Activated naive CD4-positive, alpha-beta T cell treated with anti-CD3 and anti-CD28 coated beads, Interleukin-2, amount 10 ng/mL, durations not matched to agents 5 hours and 36 hours (primary cell): ENCODE measurements at places on chromosomes 16 and 17. TPM values are rescaled to one million over a fixed set of nuclear protein-coding genes. Genes with fewer than 3 reads are reported as not detected.

NPIPB9 gene
- 1.2 TPM for total RNA-seq

CDRT15 gene
- total RNA-seq = not detected

AANAT gene
- not detected for total RNA-seq

PIK3R6 gene
- 5.5 TPM for total RNA-seq

TNP2 gene
- total RNA-seq = not detected

TERB1 gene
- total RNA-seq = not detected

G6PC1 gene
- not detected for total RNA-seq

TMEM235 gene
- not detected for total RNA-seq

KRT13 gene
- total RNA-seq = not detected

NPIPA1 gene
- total RNA-seq = 82.2 TPM

ADORA2B gene
- total RNA-seq = 0.98 TPM

WFIKKN2 gene
- not detected for total RNA-seq

SKAP1 gene
- 139 TPM for total RNA-seq

ADAD2 gene
- total RNA-seq = not detected

OVCA2 gene
- 34.4 TPM for total RNA-seq

PLA2G10 gene
- not detected for total RNA-seq

DCTN5 gene
- 69.0 TPM for total RNA-seq

HBA2 gene
- total RNA-seq = not detected

NPIPB13 gene
- total RNA-seq = 15.5 TPM

CORO1A gene
- 1,549 TPM for total RNA-seq

OTOP3 gene
- total RNA-seq = not detected

TAC4 gene
- not detected for total RNA-seq

MYH8 gene
- not detected for total RNA-seq

CALCOCO2 gene
- 174 TPM for total RNA-seq

EPX gene
- total RNA-seq = not detected

TRPV3 gene
- total RNA-seq = 0.05 TPM

PPM1E gene
- not detected for total RNA-seq

CCL16 gene
- total RNA-seq = not detected

GJD3 gene
- not detected for total RNA-seq

MARVELD3 gene
- not detected for total RNA-seq

PTX4 gene
- not detected for total RNA-seq

ZFHX3 gene
- total RNA-seq = 1.8 TPM

TNRC6C gene
- 34.4 TPM for total RNA-seq

ITFG1 gene
- total RNA-seq = 22.5 TPM

PLEKHH3 gene
- total RNA-seq = 1.6 TPM

GNGT2 gene
- 12.4 TPM for total RNA-seq

DPEP2 gene
- total RNA-seq = 12.9 TPM

MC1R gene
- 4.7 TPM for total RNA-seq

TPSG1 gene
- total RNA-seq = not detected

INTS2 gene
- 19.6 TPM for total RNA-seq

DCAF7 gene
- total RNA-seq = 109 TPM

FOXF1 gene
- not detected for total RNA-seq

RAB37 gene
- 48.1 TPM for total RNA-seq

CIBAR2 gene
- total RNA-seq = not detected

AOC3 gene
- total RNA-seq = 0.12 TPM

CYTH1 gene
- 305 TPM for total RNA-seq

SLC5A10 gene
- total RNA-seq = not detected

CTF1 gene
- 0.31 TPM for total RNA-seq
